Foreskin keratinocyte (primary cell): ENCODE measurements at places on chromosomes 3 and 15. TPM values are rescaled to one million over a fixed set of nuclear protein-coding genes. Genes with fewer than 3 reads are reported as not detected.

Gene ZNF445
- total RNA-seq, result 8.6 and 8.7 TPM in 2 replicates

Gene NR2E3
- 0.28 and 0.65 TPM in 2 replicates for total RNA-seq

Gene HAUS2
- 31.7 and 36.5 TPM in 2 replicates for total RNA-seq

Gene RASL12
- total RNA-seq, result not detected in 2 replicates

Gene ALDH1A2
- total RNA-seq, result 1.7 and 1.9 TPM in 2 replicates

Gene SCN11A
- total RNA-seq, result not detected in 2 replicates

Gene ATP13A4
- total RNA-seq, result not detected in 2 replicates

Gene CTXN2
- not detected in 2 replicates for total RNA-seq

Gene INO80
- total RNA-seq, result 23.4 and 25.3 TPM in 2 replicates

Gene SENP7
- 6.0 and 6.4 TPM in 2 replicates for total RNA-seq

Gene SYNM
- 0.21 and 0.61 TPM in 2 replicates for total RNA-seq

Gene OSTN
- total RNA-seq, result not detected in 2 replicates

Gene REC114
- total RNA-seq, result not detected in 2 replicates

Gene SLC12A1
- total RNA-seq, result not detected in 2 replicates

Gene AGBL1
- total RNA-seq, result not detected in 2 replicates

Gene PEAK1
- total RNA-seq, result 8.8 and 9.1 TPM in 2 replicates

Gene PAK6
- 14.1 and 15.6 TPM in 2 replicates for total RNA-seq

Gene MAN2A2
- 10.3 and 11.0 TPM in 2 replicates for total RNA-seq
